ENCODE measurements at places on chromosomes 5 and 9.

- no peak for DNase-seq
Measured at GRCh38 chr5:108353087-108353486, 28.8 kb downstream of the FBXL17 start.

- no peak for DNase-seq
Measured at GRCh38 chr5:113735751-113736150, 222.3 kb downstream of the YTHDC2 start.

GRCh38 chr9:129584136-129584535 lies 36.8 kb downstream of the C9orf50 start:
- peak; percentile 63 for DNase-seq

DNA sequence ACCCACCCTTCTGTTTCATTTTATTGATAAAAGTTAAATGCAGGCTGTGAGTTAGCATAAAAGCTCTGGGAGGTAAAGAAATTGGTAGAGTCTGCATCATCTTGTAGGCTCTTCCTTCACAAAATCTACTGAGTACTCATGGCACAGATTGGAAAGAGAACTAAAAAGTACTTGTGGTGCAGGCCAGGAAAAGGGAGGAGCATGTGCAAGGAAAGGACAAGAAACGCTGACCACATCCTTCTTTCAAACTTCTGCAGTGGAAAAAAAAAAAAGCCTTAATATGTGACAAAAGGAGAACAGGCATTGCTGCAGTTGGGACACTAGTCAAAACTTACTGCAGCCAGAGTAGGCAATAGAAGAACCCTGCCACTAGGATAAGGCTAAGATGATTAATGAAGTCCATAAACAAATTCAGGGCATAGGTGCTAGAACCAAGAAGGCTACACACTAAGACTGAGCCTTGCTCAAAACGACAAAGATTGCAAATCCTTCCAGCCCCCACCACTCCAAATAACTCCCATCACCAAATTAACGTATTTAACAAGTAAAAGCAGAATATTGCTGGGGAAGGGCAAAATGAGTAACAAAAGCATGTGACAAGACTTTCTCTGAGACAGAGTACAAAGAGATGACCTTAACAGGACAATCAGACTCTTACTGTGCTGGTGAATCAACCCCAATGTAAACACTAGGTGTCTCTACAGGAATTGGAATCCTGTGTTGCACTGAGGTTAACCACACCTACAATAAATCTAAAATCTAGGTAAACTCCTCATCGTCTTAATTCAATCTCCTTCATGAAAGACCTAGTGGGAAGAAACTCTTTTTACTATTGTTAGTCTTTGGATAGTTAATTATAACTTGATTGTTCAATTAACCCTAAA lies 1024.8 kb downstream of the TLE1 start:
- DNase-seq = no peak

DNA sequence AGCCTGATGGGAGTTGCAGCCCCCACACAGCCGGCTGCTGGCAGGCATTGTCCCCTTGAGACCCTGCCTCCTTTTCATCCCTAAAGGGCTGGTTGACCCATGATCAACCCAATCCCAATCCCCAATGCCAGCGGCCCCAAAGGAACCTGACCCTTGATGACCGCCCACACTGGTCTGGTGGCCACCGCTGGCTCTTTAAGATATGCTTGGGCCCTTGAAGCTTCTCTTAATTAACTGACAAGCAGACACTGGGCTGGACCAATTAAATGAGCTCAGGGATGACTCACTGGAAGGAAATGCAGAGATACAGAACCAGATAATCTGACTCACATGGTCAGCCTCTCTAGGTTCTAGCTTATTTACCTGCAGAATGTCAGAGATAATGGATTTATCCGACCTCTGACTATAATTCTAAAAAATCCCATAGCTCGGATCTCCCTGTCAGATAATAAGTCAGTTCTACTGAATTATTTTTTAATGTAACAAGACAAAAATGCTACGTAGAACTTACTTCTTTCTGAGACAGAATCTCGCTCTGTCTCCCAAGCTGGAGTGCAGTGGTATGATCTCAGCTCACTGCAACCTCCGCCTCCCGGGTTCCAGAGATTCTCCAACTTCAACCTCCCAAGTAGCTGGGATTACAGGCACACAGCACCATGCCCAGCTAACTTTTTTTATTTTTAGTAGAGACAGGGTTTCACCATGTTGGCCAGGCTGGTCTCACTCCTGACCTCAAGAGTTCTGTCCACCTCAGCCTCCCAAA lies 11.1 kb upstream of the MLANA start:
- DNase-seq = no peak

DNA sequence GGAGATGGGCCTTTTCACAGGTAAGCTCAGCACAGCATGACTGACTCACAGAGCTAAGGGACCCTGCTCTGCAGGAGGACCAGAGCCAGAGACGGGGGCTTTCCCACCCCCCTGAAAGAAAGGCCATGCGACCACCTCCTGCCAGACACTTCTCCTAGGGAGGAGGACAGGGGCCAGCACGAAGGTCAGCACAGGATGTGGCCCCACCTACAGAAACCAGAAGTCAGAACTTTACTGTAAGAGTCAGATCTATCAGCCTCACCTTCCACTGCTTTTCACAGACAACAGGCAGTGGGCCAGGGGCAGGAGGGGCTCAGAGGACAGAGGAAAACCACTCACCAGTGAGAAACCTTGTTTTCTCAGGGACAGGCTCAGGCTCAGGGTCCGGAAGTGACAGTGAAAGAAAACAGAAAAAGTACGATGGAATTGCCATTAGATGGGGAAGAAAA lies 37.9 kb downstream of the CCNJL start:
- no peak for DNase-seq

DNA sequence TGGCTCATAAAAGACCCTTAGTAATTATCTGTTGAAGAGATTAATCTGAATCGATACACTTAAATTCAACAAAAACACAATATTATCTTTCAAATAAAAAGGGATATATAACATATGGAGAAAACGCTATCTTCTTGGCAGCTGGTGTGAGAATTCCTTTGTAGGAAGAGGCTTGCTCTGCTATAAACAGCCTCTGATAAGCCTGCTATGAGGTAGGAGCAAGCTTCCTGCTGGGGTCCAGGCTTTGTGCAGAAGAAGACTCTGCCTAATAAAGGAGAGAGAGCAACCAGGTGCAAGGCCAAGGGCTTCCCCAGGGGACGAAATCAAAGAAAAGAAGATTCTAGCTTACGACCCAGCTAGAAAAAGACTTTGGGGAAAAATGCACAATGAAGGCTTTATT lies 43.3 kb upstream of the SSBP2 start:
- DNase-seq = no peak

DNA sequence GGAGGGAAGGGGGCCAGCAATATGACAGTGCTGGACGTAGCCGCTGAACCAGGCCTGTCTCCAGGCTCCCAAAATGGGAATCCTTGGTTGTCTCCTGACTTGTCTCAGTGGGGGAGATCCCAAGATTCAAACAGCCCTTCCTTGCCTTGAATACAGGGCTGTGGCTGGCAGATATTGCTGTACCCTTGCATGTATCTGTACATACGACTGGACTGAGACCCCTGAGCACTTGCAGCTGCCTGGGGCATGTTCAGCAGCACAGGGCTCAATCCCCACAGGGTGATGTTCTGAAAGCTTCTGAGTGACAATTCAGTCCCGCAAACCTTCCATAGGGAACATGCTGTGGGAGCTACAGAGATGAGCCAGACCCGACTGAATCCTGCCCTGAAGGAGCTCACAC lies 13.3 kb downstream of the OR13J1 start:
- no peak for DNase-seq

DNA sequence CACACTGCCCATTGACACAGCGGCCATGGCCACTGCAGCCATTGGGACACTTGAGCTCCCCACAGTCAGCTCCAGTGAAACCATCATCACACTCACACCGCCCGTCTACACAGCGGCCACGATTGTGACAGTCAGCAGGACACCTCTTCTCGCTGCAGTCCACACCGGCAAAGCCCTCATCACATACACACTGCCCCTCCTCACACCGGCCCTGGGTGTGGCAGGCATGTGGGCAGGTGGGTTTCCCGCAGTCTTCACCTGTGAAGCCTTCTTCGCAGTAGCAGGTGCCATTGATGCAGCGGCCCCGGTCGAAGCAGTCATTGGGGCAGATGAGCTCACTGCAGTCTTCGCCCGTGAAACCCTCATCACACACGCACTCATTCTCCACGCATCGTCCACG lies 31.5 kb downstream of the TNC start:
- no peak for DNase-seq

DNA sequence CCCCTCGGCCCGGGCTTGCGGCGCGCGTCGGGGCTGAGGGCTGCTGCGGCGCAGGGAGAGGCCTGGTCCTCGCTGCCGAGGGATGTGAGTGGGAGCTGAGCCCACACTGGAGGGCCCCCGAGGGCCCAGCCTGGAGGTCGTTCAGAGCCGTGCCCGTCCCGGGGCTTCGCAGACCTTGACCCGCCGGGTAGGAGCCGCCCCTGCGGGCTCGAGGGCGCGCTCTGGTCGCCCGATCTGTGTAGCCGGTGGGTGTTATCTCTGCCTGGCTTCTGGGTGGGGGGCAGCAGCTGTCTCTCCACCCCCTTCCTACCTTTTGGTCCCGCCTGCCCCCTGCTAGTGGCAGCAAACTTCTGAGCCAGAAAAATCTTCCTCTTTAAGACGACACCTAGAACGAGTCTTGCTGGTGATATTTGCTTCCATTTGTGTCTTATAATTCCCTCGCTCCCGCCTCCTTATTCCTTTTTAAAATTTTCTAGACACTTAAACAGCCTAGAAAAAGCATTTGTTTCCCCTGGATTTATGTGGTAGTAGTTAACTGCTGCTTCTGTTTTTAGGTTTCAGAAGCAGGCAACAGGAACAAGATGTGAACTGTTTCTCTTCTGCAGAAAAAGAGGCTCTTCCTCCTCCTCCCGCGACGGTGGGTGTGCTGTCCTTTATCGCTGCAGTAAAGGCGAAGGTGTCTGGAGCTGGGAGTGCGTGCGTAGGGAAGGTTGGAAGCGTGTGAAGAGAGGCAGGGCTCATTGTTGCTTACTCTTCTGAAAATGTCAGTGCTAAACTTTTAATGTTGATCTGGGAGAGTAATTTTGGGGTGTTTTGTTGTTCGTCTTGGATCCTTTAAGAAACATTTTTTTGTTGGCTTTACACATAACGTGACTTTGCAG lies 554 bp downstream of the JAK2 start:
- DNase-seq = peak; percentile 51

DNA sequence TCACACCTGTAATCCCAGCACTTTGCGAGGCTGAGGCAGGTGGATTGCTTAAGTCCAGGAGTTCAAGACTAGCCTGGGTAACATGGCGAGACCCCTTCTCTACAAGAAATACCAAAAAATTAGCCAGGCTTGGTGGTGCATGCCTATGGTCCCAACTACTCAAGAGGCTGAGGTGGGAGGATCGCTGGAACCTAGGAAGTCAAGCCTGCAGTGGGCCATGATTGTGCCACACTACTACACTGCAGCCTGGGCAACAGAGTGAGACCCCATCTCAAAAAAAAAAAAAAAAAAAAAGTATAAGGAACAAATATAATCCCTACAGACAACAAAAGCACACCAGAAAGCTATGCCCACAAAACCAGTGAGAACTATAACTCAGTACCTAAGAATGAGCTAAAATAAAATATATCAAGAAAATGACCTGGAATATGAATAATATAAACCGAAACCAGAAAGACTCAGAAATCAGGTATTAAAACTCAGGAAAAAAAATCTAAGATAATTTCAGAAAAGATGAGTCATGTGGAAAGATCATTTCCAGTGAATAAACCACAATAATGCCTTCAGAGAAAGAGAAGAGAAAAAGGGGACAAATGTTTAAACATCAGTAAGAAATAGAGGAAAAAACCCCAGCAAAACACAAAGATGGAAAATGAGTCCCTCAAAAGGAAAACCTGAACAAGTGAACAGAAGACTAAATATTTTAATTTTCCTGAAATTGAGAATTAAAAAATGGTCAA lies 57.4 kb downstream of the GOLPH3 start:
- no peak for DNase-seq

- no peak for DNase-seq
Measured at GRCh38 chr9:130857864-130858738, 23.0 kb downstream of the ABL1 start.

DNA sequence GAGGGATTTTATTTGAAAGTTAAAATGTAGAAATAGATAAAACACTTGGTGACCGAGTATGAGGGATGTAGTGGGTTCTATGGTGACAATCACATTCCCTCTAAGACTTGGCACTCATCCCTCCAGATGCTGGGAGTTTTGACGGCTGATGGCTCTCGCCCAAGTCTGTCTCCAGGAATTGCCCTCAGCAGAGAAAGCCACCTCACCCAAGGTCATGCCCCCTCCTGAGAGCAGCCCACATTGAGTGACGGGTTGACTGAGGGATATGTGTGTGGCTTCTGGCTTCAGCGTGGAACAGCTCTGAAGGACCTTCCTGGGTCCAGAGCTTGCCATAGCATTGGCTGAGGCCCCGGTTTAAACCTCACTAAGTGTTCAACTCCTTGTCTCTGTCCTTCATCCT lies 19.4 kb downstream of the CAVIN4 start:
- DNase-seq = no peak

- DNase-seq = no peak
Measured at GRCh38 chr5:90347462-90347861, 62.1 kb downstream of the CETN3 start.

DNA sequence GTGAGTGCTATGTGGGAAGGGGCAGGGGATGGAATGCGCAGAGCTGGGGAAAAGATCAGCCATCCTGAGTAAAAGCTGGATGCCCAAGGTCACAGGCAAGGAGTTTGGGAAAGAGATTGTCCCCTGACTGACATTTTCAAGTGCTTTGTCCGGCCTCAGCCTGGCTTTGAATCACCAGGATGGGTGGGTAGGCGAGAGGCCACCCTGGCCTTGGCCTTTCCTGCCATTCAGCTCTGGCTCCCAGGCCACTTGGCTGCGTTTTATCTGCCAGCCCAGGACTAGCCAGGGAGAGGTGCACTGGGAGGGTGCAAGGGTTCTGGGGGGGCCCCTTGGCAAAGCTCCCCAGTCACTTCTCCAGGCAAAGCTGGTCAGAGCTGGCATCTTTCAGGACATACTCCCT lies 37.4 kb upstream of the SYNPO start:
- DNase-seq = no peak

GRCh38 chr9:89171693-89172092 lies 6.9 kb downstream of the SHC3 start:
- DNase-seq = no peak

DNA sequence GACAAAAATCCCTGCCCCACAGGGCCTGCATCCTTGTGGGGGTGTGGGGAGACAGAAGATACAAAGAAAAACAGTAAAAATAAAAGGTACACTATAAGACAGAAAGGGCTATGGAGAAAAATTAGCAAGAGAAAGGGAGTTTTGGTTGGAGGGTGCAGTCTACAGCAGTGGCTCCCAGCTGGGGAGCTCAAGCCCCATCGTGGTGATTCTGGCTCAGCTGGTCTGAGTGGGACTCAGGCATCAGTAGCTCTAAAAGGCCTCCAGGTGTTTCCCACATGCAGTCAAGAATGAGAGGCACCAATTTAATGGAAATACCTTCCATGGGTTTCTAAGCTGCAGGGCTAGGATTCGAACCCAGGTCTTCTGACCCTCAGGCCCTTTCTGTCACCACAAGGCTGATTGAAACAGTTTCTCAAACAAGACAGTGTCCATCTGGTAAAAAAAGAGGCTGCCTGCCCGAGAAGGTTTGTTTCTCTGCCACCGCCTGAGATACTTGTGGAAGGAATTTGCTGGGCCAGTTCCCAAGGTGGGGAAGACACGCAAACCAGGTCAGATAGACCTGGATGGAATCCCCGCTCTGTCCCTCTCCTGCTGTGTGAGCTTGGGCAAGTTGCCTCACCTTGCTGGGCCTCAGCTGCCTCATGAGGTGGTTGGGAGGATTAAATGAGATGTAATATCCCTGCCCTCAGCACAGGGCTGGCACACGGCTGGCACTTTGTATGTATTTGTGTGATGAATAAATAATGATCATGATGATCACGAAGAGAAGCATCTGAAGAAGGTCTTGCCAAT lies 43.1 kb downstream of the COL27A1 start:
- no peak for DNase-seq

- no peak for DNase-seq
Measured at GRCh38 chr5:137635521-137635921, 100.4 kb downstream of the KLHL3 start.
